HT1080 (cell line): ENCODE measurements at places on chromosomes 3 and 15. TPM values are rescaled to one million over a fixed set of nuclear protein-coding genes. Genes with fewer than 3 reads are reported as not detected.
A peak's percentile ranks its signal among the peaks of the same experiment; 100 is the strongest.

Gene TRH
- total RNA-seq: not detected in 2 replicates

Gene LIPH
- 0.13 and 0.63 TPM in 2 replicates for total RNA-seq

Gene TEX55
- total RNA-seq: not detected in 2 replicates

Gene CNTN3
- 2.8 and 3.0 TPM in 2 replicates for total RNA-seq

Gene SHQ1
- total RNA-seq: 32.3 and 40.4 TPM in 2 replicates

Gene GOLGA8J
- total RNA-seq: 0.07 TPM in 1 of 2 replicates, not detected in the other

DNA sequence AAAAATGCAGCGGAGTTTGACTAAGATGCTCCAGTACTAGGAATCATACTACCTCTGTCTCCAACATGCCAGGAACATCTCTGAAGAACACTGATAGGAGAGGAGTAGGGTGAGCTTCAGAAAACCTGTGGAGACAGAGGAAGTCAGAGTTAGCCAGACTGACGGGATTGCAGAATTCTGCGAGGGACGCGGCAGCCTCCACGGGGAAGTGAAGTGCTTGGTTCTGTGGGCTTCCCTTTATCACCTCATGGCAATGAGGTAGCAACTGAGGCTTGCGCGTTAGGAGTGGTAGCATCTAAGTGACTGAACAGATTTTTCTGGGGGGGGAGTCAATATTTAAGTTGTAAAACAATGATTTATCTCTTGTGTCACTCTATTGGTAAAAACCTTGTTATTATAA, 226.3 kb downstream of the MCTP2 start:
- DNase-seq: no peak

DNA sequence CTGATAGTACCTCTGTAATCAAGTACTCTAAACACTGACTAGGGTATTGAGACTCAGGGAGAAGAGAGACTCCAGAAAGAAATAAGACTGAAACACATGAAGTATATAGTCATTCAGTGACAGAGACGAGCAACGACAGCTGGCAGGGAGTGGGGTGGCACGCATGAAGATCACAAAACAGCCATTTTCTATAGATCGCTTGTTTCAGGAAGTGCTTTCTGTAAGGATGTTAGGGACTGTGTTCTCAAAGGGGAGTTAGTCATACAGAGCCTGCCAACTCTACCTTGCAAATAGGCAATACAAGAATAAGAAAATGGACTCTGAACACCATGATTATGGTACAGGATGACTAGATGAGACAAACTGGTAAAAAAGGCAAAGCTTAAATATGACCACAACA, 139.5 kb downstream of the TBL1XR1 start:
- DNase-seq: no peak

DNA sequence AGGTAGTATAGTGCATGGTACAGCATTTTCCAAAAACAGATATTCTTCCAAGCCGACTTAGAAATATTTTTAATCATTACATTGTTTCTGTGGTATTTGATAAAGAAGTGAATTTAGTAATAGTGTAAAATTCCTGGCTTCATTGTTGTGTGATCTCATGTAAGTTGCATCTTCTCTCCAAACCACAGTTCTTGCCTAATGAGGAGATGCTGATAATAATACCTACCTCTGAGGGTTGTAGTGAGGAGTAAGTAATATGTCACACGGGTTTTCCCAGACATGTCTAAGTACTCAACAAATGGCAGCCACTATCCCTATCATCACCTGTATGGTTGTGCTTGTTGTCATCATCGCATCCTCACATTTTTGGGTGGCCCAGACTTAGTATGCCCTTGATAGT, 167.3 kb downstream of the SLCO3A1 start:
- DNase-seq: no peak

DNA sequence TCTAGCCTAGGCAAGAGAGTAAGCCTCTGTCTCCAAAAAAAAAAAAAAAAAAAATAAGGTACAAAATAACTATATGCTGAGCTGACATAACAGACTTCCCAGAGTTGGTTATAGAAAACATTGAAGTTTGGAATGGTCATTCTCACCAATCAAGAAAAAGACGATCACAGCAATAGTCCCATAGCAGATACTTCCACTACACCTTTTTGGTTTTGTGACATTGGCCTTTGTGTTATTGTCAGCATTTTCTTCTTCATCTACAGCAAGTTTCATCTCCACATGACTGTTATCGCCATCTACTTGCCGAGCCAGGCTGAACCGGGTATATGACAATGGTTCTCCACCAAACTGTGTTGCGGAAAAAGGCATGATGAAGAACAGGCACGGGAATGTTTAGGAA, 6.9 kb downstream of the TFRC start:
- DNase-seq: no peak

DNA sequence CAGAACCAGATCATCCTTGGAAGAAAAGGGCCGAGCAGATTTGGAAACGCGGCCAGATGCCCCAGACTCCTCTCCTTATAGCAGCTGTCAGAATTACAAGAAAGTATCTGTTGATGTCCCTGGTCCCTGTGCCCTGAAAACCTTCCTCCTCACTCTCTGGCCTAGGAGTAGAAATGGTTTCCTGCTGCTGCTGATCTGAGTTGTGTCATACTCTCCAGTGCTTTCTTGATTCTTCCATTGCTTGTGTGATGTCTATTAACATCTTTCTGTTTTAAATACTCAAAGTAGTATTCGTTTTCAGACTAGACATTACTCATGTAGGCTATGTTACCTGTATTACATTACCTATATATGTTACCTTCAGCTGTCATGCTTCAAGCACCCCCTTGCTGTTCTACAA, 26.8 kb upstream of the HERC1 start:
- DNase-seq: no peak

GRCh38 chr3:189974359-189974758, 146.3 kb downstream of the P3H2 start:
- no peak for DNase-seq

- peak; percentile 31 for DNase-seq
These were observed 456.2 kb downstream of the ZNF385D start for GRCh38 chr3:21294768-21295167.

GRCh38 chr3:27719314-27720003, 2.7 kb downstream of the EOMES start:
- no peak for DNase-seq

GRCh38 chr3:184148076-184148475, 7.1 kb upstream of the DVL3 start:
- no peak for DNase-seq

DNA sequence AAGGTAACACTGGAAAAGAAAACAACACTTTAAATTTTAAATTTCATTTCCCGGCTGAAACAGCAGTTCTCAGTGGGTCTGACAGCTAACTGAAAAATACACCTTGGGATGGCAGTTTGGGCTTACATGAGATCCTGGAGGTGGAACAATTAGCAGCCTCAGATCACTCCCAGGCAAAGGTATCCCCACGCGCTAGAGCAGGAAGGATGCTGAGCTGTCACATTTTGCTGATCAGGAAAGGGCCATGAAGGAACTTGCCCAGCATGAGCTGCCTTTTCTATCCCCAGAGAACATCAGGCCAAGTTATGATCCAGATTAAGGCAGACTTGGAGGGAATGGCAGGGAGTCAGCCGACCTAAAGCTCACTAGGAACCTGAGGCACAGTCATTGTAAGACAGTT, 204.8 kb upstream of the SLC2A2 start:
- DNase-seq: no peak

- DNase-seq: no peak
These were observed 171.2 kb downstream of the KLF13 start for GRCh38 chr15:31497838-31498237.

DNA sequence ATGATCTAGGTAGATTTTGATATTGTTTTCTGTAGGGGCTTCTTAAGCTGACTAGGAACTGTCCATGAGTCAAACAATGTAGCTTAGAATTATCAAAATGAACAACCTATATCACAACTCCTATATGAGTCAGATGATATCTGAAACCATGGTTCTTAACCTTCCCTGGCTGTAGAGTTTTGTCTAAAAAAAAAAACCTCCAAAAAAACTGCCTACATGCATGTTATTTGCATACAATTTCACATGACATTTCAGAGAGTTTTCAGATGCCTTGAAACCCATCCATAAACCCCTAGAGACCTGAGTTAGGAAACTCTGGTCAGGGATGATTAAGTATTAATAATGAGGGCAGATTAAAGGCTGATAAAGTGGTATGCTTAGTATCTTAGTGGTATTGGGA, 157.0 kb downstream of the CHST2 start:
- DNase-seq: no peak

DNA sequence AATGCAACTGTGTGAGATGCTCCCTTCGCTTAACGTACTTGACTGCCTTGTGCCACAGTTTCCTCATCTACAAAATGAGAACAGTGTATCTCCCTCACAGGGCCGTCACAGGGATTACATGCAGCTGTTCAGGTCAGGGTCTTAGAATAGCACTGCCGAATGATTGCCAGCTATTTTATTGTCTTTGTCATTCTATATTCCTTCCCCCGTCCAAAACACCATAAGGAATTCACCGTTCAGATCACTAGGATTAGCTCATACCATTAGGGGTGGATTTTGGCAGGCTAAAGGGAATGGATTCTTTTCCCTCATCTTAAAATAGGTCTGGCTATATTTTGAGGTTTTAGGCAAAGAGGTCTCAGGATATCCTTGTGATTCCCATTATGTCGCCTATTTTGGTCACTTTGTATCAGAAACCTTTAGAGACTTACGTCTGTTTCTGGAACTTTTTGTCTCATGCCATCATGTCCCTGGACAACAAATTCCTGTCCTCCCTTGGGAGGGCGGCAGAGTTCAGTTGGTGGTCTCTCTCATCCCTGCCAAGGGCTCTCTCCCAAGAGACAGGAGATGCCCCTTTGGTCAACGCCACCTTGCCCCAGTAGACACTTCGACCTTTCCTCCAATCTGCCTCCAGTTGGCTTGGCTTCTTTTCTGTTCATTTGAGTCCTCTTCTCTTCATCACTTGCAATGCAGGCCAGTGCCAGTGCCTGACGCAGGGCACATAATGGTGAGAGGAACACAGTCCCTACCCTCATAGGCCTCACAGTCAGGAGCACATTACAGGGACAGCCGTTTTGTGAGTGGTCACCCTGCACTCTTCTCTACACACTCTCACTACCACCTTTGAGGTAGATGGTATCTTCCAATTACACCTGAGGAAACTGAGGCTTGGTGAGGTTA, 171.6 kb upstream of the BHLHE40 start:
- DNase-seq: no peak
